ENCODE measurements at places on chromosomes 2 and 18.

DNA sequence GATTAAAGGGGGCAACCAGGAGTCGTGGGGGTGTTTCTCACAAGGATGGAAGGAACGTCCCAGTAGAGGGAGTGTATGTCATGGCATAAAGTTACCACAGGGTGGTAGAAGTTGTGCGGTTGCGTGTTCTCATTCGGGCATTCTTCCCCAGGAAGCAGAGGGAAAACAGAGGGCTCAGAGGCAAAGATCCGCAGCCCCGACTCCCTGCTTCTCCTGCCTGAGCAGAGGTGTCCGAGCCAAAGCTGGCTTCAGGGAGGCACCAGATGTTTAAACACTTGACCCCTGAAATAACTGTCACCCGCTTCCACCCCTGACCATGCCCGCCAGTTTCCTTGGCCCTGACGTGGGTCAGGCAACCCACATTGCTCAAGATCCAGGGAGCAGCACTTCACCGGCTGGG lies 83.7 kb downstream of the EN1 start:
- no peak for DNase-seq

GRCh38 chr2:121132054-121132761 lies 152.8 kb downstream of the TFCP2L1 start:
- no peak for DNase-seq

DNA sequence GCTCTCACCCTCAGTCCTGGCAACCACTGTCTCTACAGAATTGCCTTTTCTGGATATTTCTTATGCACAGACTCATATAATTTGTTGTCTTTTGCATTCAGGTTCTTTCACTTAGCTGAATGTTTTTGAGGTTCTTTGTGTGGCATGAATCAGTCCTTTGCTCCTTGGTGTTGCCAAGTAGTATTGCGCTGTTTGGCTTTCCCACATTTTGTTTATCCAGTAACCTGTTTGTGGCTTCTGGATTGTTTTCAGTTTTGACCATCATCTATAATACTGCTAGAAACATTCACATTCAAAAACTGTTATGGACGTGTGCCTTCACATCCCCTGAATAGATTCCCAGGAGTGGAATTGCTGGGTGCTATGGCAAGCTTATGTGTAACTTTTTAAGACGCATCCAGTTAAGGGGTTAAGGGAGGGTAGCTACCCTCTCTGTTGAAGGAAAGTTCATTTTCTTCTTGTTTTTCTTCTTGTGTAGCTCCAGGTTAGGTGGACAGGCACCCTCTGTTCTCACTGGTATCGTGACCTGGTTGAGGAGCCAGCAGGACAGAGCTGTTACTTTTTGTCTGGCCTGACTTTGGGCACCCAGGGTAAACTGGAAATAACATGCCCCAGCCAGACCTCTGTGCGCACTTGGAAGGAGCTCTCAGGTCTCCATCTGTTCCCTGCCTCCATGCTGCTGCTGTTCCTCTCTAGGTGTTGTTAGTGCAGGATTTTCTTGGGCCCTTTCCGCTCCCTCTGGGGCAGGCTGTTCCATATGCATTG lies 29.6 kb downstream of the ARHGAP25 start:
- no peak for DNase-seq

- no peak for DNase-seq
Observed at GRCh38 chr18:26960911-26961310, 95.4 kb upstream of the AQP4 start.

DNA sequence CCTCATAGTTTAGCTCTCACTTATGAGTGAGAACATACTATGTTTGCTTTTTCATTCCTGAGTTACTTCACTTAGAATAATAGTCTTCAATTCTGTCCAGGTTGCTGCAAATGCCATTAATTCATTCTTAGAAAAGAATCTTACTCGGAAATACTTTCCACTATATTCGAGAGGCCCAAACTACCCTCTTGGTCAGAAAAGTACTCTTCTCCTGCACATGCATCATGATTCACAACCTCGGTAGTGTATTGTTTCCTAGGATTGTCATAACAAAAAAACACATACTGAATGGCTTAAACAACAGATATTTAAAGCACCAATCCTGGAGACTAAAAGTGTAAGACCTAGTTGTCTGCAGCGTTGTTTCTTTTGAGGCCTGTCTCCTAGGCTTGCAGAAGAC lies 364.0 kb upstream of the SLC14A2 start:
- no peak for DNase-seq

DNA sequence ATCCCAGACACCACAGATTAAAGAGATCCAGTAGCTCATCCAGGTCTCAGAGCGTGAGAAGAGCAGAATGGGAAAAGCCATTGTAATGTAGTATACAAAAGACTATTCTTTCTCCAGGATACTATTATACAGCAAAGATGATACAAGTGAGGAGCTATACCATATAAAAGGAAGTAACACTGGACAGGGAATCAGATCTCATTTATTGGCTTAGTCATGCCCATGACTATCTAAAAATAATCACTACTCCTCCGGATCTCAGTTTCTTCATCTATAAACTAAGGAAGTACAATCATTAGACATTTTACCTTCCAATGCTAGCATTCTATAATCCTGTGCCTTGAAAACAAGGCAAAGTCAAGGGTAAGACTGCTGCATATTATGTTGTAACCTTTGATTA lies 19.4 kb downstream of the KRCC1 start:
- no peak for DNase-seq

- DNase-seq: no peak
Observed at GRCh38 chr2:101779656-101780055, 82.1 kb downstream of the MAP4K4 start.

DNA sequence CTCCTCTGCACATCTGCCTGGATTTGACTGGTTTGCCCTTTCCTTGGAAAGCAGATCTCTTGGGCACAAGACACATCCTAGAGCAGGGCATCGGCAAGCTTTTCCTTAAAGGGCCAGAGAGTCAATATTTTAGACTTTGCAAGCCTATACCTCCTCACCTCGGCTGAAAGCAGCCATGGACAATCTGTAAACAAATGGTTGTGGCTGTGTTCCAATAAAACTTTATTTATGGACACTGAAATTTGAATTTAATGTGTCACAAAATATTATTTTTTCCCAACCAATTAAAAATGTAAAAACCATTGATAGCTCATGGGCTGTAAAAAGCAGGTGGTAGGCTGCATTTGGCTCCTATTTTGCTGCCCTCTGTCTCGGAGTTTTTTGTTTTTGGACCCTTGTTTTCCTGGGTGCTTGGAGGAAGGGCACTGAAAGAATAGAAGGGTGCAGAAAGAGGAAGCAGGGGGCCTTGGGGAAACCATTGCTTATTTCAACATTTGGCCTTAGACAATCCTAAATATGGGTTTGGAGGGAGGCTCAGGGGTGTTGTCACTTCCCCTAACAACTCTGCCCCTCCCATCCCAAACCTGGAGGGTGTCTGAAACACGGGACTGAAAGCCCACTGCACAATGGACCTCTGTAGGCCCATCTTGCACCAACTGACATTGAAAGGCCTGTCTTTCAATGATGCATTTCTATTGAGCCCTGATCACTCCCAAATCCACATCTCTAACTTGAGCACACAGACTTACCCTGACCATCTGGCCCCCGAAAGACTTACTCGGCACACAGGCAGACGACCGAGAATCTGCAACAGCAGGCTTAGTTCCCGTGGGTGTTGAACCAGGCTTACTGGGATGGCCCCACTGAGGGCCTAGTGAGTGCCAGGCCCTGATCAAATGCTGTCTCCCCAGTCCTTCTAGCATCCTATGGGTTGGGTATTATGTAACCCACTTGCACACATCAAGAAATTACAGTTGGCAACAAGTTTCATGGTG lies 7.1 kb upstream of the ZFP36L2 start:
- peak; percentile 91 for DNase-seq

DNA sequence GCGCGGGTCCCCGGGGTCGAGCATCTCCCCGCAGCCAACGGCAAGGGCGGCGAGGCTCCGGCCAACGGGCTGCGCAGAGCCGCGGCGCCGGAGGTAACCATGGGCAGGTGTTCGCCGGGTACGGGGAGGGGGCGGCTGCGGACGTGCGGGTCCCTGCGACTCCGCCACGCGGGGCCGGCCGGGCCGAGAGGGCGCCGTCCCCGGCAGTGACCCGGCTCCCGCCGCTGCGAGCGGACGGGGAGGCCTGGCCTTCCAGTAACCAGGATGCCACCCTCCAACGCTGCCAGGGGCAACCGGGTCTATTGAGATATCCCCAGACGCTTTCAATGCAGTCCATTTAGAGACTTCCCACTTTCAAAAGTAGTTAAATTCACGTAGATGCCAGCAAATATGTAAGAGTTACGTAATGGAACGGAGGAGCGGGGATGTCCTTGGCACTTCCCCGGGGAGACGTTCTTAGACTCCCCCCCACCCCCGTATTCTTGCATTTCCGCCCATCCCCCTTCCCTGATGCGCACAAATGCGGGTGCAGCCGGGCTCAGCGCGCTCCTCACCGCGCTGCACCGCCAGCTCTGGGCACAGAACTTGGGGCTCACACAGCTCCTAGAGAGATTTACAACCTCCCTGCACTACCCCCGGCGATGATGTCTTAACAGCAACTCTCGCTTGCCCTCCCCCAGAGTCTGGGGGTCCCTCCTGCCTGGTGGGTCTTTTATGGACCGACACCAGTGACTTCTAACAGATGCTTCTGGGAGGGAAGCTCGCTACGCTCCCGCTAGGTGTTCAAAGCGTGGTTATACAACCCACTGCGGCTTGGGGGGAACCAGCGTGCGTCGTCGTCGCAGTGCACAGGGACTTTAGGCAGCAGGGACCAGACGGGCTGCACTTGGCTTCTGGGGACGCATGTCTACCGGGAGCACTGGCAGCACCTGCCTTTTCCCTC lies 657 bp downstream of the SGPP2 start:
- DNase-seq: no peak

DNA sequence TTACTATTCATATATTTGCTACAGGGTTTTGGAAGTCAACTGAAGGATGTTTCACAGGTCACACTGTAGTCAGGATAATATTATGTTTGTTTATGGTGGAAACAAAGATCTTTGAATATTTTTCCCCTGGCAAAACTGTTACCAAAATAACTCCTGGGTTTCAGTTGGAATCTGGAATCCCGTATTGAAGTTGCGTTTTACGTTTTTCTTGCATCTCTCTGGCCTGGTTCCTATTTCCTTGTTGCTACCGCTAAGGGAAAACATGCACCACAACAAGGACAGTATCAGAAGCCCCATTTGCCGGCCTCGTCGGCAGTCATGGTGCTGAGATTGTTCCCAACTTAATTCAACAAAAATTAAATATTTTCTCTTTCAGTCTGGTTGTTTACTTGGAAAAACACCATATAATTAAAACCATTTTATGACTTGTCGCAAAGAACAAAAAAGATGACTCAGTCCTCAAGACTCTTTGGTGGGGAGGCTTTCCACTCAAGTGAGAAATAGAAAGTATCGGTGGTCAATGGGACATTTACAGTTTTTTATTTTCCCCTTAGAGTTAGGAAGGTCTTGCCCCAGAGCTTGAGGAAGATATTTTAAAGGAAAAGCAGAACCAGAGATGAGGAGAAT lies 42.3 kb downstream of the EN1 start:
- DNase-seq: no peak

- DNase-seq: no peak
Observed at GRCh38 chr2:120766470-120767351, 31.0 kb downstream of the GLI2 start.

DNA sequence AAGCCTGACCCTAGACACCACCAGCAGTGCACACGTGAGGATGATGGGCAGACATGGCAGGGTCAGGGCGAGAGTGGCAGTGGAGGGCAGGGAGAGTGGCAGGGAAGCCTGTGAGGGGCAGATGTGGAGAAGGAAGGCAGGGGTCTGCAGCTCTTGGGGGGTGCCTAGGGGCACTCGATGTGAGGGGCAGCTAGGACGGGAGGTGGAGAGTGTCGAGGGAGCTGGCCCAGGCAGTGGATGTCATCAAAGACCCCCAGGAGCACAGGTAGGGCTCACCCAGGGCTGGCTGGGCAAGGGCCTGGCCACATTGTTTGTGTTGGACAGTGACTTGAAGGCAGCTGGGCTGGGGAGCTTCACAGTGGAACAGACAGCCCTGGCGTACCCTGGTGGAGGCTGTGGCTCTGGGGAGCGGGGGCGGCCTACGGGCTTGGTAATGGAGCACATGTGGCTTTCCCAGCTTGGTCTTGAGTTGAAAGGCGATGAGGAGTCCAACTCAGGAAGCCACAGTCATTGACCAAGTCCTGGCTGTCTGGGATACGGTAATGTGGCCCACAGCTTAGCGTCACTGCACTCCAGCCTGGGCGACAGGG lies 87.1 kb downstream of the RTP5 start:
- DNase-seq: no peak

DNA sequence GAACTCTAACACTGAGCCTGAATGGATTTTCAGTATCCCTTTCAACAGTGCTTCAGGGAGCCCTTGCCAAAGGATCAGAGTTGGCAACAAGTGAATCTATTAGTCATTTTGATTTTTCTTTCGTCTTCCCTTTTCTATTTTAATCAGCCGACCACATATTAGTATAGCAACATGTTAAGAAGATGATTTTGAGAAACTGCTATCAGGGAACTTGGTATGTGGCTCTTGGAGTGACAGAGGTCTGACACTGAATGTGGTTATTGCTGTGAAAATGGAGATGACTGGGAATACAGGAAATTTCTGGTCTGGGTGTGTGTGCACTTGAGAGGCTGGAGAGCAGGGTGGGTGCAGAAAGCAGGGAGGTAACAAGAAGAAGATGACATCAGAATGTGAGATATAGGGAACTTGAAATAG lies 28.7 kb upstream of the IL1RL1 start:
- no peak for DNase-seq

- no peak for DNase-seq
Observed at GRCh38 chr2:60608679-60609078, 55.2 kb upstream of the BCL11A start.
